ENCODE measurements at places on chromosomes 3 and 15.

- DNase-seq, result no peak
Observed at GRCh38 chr3:183349421-183350157, 78.8 kb downstream of the MCF2L2 start.

- DNase-seq, result no peak
Observed at GRCh38 chr3:150407808-150408220, 284 bp upstream of the TSC22D2 start.

DNA sequence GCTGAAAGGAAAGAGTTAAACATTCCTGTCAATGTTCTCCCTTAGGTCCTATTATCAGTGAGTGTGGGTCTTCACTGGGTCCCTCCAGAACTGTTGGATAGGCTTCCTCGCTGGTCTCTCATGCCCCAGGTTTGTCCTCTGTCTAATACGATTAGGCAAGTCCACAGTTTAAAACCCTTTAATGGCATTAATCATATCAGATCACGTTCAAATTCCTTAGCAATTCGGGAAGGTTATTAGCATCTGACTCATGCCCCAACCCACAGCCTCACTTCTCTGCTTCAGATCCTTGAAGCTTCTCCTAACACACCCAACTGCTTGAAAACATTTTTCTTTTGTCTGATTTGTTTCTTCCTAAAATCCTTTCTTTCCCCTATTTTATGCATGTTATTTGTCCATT, 224.3 kb upstream of the ATP10A start:
- DNase-seq, result no peak

DNA sequence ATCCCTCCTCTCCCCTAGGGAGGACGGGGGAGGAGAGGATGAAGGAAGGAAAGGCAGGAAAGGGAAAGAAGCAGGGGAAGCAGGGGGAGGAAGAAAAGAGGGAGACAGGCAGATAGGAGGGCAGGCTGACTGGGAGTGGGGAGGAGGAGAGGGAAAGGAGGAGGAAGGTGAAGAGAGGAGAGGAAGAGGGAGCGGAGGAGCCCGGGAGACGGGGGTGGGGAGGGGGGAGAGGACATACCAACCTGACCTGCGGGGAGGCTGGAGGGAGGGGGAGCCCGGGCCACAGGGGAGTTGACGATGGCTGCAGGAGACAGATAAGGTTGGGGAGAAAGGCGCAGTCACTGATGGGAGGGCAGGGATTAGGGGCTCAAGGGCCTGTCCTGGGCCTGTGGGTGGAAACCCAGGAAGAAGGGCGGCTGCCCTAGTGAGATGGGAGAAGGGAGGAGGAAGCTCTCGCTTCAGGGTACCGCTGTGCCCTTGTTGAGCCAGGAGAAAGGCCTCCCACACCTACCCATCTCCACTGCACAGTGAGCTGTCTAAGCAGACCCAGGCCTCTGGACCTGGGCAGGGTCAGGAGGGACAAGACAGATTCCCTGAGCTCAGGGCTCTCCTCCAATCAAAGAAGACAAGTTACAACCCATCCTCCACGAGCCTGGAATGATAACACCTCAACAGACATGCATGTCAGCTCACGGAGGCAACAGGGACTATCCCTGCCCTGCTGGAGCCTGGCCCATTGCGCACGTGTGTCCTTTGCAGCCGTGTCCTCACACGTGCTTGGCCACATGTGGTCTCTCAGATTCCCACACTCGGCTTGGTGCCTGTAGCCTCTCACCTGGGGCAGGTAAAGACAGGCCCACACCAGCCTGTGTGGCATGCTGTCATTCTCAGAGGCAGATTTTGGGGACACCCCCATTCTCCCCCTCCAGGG, 27.9 kb downstream of the C3orf18 start:
- DNase-seq, result no peak

DNA sequence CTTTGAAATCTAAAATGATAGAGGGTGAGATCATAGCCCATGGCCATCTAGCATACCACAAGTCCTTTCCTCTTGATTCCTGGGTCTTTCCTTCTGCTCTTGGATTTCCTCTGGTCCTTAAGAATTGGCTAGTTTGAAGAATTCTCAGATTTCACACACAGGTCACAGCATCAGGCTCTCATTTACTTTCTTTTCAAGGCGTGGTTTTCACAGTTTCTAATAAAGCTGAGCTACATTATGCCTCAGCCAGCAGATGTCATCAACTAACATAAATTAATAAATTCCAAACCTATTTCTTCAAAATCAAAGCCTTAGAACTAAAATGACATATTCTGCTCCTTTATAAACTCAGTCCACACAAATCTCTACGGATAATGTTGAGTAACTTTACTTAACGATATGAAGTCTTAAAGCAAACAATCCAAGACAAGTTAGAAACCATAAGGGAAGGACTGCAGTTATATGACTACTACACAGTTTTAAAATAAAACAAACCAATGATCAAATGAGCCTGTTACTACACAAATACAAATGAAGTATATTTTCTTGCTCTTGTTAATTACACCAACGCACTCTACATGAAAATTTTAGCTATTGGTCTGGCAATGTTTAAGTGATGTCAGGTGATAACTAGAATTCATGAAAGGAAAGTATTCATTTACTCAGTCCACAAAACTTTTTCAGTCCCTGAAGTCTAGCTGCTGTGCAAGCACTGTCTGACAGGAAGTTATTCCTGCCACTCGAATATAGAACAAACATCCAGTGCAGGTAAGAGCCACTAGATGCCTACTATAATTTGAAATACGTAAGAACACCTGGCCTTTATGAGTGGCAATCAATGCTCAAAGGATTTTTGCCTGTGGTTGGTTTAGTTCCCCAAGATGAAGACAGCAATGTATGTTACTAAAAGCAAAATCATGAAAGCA, 9.2 kb downstream of the CCDC14 start:
- peak; percentile 60 for DNase-seq

DNA sequence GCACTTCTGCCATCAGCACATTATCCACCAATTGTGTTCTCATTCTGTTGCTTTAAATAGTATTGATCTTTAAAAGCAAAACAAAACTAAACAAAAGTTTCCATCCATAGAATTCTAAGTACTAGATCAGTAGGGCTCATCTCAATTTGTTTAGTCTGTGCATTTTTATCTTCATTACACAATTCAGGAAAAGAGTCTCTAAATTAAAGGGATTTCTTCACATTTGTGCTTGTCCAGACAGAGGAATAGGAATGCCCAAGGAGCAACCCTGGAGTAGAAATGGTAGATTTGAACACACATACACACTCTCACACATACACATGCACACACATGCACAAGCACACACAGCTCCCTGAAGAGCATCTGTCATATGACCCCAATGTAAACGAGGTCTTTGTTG, 21.4 kb downstream of the LMCD1 start:
- no peak for DNase-seq

DNA sequence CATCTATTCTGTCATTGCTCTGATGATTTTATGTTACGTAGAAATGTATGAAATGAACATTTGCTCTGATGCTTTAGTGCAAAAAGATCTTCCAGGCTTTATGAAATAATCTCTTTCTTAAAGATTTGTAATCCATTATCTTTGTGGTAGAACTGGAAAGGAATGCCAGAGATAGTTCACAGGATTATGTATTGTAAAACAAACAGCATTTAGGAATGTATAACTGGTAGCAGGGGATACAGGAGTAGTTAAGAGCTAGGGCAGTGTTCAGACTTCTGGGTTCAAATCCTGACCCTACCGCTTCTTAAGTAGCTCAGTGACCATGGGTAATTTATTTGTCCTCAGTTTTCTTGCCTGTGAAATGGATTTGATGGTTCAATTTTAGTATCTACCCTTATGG, 429.8 kb upstream of the TPM1 start:
- no peak for DNase-seq

DNA sequence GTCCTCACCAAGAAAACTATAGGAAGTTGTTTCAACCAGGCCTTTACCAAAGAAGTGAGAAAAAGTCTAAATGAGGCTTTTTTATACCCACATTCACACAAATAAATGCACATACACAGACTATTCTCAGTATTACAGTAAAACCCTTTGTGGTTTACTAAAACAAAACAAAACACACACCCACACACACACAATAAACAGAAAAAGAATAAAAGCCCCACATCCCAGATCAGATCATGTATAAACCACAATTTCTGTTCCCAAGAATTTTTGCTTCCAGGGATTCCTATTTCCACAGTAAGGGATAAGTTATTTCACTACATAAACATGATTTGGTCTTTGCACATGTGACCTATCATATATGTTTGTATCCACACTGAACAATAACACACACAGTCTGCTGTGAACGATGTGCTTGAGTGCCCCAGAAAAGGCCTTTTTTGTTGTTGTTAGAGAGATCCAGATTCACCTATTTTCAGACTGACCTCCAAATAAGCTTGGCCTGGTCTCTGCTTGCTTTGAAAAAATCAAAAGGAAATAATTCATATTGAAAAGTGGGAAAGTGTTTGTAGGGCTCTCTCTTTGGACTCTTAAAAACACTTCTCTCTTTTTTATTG, 283.4 kb upstream of the ATP11B start:
- peak; percentile 27 for DNase-seq

GRCh38 chr3:155423526-155424322, 130.2 kb upstream of the STRIT1 start:
- no peak for DNase-seq

DNA sequence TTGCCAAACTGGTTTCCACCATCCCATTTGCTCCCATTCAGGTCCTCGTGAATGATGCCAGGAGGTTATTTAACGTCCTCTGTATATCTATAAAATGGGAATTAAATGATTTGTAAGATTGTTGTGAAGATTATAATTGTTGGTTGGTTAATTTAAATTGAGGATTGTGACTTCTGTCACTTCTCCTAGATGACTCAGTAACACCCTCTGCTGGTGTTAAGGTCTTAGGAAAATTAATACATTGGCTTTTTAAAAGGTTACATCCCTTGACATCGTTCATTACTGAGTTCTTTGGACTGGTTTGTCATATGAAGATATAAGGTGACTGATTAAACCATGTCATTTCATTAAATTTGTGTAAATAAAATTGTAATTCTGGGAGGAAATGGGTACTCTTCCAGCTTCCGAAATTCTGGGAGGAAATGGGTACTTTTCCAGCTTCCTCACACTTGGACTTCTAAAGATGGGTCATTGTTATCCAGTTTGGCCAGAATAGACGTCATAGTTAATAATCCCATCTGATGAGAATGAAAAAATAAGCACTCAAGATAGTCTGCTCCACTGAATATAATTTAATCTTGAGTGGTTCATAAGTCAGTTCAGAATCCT, 33.3 kb upstream of the PAQR5 start:
- no peak for DNase-seq

DNA sequence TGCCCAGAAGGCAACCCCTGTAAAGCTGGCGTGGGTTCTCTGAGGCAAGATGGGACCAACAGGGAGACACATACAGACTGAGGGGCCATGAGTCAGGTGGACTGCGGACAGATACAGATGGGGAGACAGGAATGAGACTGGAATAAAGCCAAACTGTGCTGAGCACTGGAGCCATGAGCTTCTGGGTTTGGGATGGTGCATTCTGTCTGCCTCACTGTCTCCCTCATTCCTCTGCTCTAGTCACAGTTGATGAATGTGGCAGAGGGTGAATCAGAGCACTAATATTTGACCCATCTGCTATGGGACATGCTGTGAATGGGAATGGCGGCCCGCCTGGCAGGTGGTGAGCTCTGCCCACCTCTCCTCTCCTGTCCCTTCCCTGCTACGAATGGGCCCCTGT, 262.9 kb downstream of the EPHB1 start:
- DNase-seq, result no peak

- no peak for DNase-seq
Observed at GRCh38 chr3:112774293-112774926, 72.3 kb downstream of the CD200R1L start.

DNA sequence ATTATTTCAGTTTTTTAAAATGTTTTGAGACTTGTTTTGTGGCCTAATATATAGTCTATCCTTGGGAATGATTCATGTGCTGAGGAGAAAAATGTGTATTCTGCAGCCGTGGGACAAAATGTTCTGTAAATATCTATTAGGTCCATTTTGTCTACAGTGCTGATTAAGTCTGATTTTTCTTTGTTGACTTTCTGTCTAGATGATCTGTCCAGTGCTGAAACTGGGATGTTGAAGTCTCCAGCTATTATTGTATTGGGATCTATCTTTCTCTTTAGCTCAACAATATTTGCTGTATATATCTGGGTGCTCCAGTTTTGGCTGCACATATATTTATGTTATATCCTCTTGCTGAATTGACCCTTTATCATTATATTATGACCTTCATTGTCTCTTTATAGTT, 85.2 kb downstream of the UBE2E2 start:
- no peak for DNase-seq

DNA sequence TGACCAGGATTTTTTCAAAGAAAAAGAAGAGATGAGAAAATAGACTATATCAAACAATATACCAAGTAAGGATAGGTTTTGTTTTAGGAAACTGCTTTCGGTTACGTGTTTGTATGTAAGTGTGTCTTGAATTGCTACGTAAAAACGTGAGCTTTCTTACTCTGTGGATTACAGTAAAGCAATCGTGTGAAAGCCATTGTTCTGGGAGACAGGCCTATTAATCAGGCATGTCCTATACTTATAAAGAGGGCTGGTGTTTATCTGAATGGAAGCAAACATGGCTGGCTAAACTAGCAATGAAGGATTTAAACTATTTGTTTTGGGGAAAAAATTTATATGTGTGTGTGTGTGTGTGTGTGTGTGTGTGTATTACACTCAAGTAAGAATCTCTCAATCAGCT, 2.6 kb downstream of the EHHADH start:
- DNase-seq, result no peak

GRCh38 chr3:103499132-103499900, 1064.5 kb downstream of the ZPLD1 start:
- no peak for DNase-seq

DNA sequence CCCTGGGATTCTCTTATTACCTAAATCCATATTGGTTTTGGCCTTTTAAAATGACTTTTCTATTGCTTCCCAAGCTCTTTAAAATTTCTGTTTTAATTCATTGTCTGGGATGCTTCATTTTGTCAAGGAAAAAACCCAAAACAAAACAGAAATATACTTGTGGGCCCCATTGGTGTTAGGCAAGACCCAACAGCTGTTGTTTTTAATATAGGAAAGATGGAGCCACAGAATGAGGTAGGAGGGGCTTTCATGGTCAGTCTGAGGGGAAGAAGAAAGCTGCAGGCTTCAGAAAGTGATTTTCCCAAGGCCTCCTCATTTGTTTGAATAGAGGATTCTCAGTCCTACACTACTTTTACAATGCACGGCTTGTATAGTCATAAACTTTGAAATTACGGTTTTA, 180.5 kb downstream of the MCTP2 start:
- no peak for DNase-seq

- no peak for DNase-seq
Observed at GRCh38 chr3:154588831-154589230, 158.8 kb upstream of the GPR149 start.

GRCh38 chr3:10988991-10989484, 3.5 kb upstream of the SLC6A1 start:
- DNase-seq, result no peak

DNA sequence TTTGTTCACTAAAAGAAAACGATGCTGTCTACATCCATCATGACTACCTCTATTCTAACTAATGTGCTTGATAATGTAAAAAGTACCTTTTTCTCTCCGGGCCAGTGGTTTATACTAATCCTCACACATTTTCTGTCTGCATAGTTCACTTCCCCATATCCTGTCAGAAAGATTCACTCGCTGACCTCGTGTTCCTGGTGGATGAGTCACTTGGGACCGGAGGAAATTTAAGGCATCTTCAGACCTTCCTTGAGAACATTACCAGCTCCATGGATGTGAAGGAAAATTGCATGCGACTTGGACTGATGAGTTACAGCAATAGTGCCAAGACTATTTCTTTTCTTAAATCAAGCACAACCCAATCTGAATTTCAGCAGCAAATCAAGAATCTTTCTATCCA, 33.8 kb downstream of the COL6A5 start:
- DNase-seq, result no peak

- peak; percentile 7 for DNase-seq
Observed at GRCh38 chr3:69739204-69740102, at the start of gene MITF. MITF (plus strand) TSS chr3:69739464; CDS start chr3:69739598, 134 bp downstream.

- DNase-seq, result no peak
Observed at GRCh38 chr15:74209560-74209958, 7.0 kb upstream of the STRA6 start.
